ENCODE measurements at places on chromosomes 5 and 9. TPM values are rescaled to one million over a fixed set of nuclear protein-coding genes. Genes with fewer than 3 reads are reported as not detected.
A peak's percentile ranks its signal among the peaks of the same experiment; 100 is the strongest.

GRCh38 chr9:137816531-137817235 is 60.9 kb upstream of the CACNA1B start:
- DNase-seq, result no peak

DNA sequence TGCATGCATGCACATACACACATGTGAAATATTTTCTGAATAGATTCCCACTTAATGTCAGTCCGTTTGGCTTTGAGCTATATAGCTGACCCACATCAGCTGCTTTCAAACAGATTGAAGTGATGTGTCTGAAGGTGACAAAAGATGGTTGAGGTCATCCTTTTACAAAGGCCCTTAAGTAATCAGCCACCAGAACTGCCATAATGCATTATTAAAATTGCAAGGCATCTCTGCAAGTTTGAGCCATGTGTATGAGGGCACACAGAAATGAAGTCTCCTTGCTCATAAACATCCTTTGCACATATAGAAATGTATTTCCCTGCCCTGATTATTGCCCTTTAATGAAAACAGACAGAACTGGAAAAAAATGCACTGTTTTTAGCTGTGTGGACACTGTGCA is 1043.0 kb upstream of the C9orf72 start:
- no peak for DNase-seq

DNA sequence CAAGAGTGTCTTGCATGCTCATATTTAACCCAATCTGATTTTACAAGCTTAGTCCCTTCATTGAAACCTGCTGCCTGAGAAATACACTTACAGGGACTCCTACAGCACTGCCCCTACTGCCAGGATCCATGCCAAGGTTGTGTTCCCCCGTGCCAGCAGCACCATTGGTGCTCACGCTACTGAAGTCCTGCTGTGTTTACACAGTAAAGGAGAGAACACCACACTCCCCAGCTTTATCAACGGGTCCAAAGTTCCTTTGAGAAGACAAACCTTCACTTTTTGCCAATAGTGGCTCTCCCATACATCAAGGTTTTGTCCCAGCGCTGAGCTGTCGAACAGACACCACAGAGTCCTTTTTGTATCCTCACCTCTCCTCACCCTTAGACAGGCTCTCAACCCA is 155.1 kb upstream of the WWC1 start:
- no peak for DNase-seq

GRCh38 chr9:128206916-128207910 is 4.0 kb downstream of the DNM1 start:
- DNase-seq, result no peak

GRCh38 chr5:151281001-151281639 is 22.4 kb downstream of the SLC36A3 start:
- DNase-seq, result no peak

- no peak for DNase-seq
Observed at GRCh38 chr5:92627186-92627585, 953.8 kb downstream of the NR2F1-AS1 start.

- DNase-seq, result no peak
Observed at GRCh38 chr5:7395432-7395946, 449 bp upstream of the ADCY2 start.

DNA sequence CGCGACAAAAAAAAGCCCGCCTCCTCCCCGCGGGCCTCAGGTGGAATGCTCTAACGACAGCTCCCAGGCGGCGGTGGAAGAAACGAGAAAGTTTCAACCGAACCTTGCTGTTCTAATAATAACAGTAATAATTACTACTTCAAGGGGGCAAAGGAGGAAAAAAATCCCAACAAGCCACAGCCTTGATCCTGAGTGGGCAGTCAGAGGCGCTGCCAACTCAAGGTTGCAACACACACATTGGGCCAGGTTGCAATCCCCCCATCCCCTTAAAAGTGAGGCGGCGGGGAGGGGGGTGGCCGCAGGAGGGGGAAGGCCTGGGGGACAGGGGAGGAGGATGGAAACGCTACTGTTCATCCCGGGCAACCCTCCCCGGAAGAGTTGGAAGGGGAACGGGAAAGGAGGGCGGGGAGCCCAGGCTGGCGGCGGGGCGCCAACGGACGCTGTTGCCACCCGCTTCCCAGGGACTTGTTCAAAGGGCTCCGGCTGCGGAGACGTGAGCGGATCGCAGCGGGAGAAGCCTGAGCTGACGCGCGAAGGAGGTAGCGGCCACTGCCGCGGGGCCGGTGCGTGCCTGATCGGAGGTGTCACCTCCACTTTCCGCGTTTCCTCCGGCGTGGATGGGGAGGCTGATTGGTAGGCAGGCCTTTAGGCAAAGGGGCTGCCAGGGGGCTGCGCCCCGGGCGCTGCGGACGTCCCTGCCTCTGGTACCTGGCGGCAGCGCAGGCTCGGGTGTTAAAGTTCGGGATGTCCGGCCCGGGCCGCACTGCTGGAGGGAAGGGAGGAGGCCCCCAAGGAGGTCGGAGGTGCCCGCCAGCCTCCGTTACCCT is 647 bp downstream of the SMARCA2 start:
- DNase-seq, result no peak

DNA sequence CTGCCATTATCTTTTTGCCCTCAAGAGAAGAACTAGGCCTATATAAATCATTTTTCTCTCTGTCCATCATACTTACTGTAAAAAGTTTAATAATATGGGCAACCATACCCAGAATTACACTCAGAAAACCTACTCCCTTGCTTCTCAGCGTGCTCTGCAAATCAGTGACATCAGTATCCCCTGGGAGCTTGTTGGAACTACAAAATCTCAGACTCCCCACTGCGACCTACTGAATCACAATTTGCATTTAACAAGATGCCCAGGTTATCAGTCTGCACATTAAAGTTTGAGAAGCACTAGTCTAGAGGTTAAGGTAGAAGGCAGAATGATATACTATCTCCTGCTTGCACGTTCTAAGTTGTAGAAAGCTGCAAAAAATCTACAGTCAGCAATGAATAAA is 127.2 kb downstream of the MLLT3 start:
- no peak for DNase-seq

Gene HBEGF
- polyA plus RNA-seq, result 11.1 TPM

Gene ZNF346
- 30.4 TPM for polyA plus RNA-seq

DNA sequence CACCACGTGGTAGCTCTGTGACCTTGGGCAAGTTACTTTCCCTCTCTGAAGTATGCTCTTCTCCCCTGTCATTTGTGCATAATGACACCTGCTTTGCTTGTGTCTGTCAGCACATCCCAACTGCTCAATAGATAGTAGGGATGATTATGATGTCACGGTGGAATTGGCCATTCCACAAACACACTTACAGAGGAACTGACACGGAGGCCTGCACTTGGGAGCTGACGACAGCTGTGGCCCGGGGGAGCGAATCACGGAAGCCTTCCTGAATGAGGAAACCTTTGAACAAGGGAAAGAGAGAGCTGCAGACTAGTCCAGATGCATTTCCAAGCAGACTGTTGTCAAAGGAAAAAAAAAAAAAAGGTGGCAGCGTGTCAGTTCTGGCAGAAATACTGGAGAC is 21.0 kb downstream of the TLX3 start:
- no peak for DNase-seq

Gene LRRC70
- 4.9 TPM for polyA plus RNA-seq

Gene MZB1
- 0.48 TPM for polyA plus RNA-seq

DNA sequence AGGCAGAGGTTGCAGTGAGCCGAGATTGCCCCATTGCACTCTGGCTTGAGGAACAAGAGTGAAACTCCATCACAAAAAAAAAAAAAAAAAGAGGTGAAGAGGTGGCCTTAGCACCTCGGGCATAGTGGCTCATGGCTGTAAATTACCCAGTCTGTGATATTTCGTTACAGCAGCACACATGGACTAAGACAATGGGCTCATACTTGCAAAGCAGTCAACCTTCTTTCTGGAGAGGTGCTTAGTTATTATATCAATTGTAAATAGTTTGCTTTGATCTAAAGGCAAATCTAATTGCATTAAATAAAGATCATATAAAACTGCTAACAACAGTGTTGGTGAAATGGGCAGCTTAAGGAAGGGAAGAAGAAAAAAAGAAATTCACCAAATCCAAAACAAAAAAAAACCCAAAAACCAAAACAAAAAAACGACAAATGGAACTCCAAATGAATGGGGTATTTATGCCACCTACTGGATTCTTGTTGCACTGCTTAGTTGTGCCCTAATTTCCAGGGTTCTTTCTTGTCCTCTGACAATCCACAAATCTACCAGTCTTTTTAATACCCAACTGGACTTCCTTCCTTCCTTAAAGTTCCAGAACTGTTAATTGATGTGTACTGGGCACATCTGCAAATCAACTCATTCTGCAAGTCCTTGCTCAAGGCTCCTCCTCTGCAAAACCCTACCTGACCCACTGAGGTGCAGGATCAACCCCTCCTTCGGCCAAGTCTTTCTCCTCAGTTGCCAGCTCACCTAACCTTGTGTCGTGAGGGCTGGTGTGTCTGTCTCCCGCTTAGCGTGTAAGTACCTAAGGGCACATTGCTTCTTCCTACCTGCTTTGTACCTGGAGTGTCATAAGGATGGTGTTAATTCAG is 35.0 kb upstream of the DMRT1 start:
- DNase-seq, result no peak

GRCh38 chr5:20555034-20555433 is 567.0 kb upstream of the CDH18 start:
- no peak for DNase-seq

DNA sequence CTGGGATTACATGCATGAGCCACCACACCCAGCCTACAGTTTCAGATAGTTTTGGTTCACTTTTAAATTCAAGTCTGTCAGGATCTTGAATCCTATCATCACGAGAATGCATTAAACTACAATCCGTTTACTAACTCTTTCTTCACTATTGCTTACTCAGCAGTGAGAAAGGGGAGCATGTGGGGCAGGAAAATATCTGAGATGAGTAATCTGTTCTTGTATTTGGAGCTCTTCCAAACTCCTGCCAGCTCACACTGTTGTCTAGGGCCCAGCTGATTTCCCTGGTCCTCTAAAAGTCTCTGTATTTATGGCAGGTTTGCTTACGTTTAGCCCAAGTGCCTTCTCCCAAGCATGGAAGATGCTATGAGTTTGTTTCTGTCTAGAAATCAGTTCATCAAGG is 152.2 kb downstream of the FGF18 start:
- DNase-seq, result no peak

DNA sequence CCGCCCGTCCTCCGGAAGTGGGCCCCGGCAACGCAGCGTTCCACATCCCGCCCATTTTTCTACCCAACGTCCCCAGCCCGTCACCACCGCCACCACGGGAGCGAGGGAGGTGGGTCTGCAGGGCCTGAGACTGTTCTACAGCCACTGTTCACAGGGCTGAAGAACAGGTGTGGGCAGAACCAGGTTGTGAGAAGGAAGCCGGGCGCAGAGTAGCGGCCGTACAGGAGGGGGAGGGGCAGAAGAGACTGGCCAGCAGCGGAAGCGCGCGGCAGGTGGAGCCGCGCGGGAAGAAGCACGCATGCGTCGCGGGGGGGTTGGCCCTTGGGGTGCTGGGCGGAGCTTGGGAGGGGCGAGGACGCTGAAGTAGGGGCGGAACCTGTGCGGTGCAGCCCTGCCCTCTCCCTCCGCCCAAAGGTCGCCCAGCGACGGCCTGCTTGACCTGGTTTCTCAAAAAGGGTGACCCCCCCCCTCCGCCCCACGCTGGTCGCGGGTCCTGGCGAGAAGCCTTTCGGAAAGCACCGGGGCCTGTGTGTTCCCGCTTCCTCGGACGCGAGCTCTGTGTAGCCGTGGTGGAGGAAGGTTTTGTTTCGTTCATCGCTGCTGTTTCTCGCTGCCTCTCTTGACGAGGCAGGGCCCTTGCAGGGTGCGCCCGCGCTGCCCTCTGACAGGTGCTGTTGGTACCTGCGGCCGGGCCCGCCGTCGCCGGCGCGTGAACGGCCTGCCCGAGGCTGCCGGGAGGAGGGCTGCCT is 7.8 kb upstream of the MGAT1 start:
- DNase-seq, result peak; percentile 95

Gene FAM174A
- 29.5 TPM for polyA plus RNA-seq

GRCh38 chr5:10424124-10424731 is 17.5 kb upstream of the ROPN1L start:
- no peak for DNase-seq

DNA sequence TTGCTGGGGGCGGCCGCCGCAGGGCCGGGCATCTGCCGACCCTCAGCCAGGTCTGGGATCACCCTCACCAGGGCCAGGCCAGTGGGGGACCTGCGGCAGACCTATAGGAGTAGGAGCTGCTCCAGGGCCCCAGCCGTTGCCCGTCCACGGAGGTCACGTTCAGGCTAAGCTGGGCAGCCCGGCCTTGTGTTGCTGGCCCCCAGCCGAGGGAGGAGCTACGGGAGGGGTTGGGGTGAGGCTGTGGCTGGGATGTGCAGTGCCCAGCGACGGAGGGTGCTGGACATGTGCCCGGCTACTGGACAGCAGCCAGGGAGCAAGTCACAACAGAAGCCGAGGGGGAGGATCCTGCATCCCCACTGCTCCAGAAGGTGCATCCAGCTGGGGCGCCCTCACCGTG is 39.6 kb upstream of the SLC6A19 start:
- no peak for DNase-seq

DNA sequence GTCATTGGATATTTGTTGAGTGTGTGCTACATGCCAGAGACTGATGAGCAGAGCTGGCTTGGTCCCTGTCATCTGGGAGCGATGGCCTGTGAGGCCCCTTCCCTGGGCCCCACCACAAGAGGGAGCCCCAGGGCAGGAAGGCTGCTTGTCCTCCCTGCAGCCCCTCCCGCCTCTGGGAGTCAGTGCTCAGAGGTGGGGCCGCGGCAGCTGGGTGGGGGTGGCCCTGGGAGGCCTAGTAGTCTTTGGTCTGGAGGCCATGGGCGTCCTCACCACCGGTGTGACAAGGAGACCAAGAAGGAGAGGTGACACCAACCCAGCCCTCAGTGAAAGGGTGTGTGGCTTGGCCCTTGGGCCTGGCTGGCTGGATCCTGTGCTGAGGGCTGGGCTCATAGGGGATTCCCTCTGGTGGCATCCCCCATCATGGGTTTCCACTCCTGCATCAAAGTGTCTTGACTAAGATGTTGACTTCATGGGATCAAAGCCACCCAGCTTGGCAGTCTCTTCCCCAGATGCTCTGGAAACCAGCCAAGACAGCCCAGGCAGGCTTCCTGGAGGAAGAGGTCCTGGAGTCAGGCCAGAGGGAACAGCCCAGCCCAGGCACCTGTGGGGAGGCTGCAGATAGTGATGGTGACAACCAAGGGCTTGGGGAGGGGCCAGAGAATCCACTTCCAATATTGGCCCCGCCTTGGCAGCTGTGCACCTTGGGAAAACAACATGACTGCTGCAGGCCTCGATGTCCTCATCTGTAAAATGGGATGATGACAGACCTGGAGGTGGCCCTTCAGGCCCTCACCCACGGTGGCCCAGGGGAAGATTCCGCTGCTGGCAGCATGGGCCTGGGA is 166.7 kb downstream of the GAPVD1 start:
- no peak for DNase-seq

GRCh38 chr9:96615411-96615810 is 4.2 kb downstream of the CDC14B start:
- DNase-seq, result no peak

DNA sequence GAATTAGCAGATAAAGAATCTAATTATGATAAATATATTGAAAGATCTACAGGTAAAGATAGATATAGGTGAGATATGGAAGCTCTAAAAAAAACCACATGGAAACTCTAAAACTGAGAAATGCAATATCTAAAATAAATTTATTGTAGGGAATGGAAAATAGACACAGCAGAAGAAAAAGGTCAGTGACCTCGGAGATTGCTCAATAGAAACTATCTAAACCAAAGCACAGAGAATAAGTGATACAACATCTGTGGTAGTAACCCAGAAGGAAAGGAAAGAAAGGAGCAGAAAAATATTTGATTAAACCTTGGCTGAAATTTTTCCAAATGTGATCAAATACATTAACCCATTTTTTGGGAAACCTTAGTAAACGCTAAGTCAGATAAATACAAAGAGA is 43.1 kb upstream of the GLIPR2 start:
- no peak for DNase-seq
